Activated naive CD8-positive, alpha-beta T cell treated with anti-CD3 and anti-CD28 coated beads for 36 hours (primary cell): ENCODE measurements at places on chromosomes 11 and 22.

- DNase-seq, result no peak
Measured at GRCh38 chr11:129704831-129705230, 110.8 kb upstream of the TMEM45B start.

- no peak for DNase-seq
Measured at GRCh38 chr22:28394513-28395110, 285.0 kb downstream of the TTC28 start.

GRCh38 chr11:15730263-15730994 lies 615.7 kb downstream of the INSC start:
- no peak for DNase-seq

- DNase-seq, result no peak
Measured at GRCh38 chr11:9692691-9693090, 28.8 kb downstream of the SWAP70 start.

GRCh38 chr11:75823946-75824345 lies 8.9 kb downstream of the UVRAG start:
- no peak for DNase-seq

- DNase-seq, result no peak
Measured at GRCh38 chr11:15349413-15349812, 234.7 kb downstream of the INSC start.

- DNase-seq, result no peak
Measured at GRCh38 chr11:11577932-11578911, 43.6 kb downstream of the GALNT18 start.

- DNase-seq, result peak; percentile 93
Measured at GRCh38 chr22:50185375-50186087, at the start of gene TRABD. TRABD (plus strand) TSS chr22:50185913; CDS start chr22:50193061, 7,148 bp downstream.

DNA sequence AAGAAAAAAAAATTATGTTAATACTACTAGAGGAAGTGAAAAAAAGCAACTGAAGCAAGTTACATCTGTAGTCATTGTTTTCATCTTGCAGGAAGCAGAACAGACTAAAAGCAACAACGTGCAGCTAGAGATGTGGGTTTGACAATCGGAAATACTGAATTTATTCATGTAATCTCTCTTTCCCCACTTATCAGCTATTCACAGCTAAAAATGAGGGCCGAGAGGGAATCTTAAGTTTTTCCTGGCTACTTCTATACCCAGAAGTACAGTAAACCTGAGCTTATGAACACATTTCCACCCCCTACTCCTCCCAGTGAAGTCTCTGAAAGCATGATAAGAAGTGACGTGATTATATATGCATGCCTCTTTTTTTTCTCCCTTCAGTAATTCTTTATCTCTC lies 116.5 kb downstream of the SPON1 start:
- no peak for DNase-seq

GRCh38 chr11:119336744-119337469 lies 2.6 kb downstream of the RNF26 start:
- no peak for DNase-seq

- no peak for DNase-seq
Measured at GRCh38 chr11:12761029-12761428, 86.8 kb downstream of the TEAD1 start.

DNA sequence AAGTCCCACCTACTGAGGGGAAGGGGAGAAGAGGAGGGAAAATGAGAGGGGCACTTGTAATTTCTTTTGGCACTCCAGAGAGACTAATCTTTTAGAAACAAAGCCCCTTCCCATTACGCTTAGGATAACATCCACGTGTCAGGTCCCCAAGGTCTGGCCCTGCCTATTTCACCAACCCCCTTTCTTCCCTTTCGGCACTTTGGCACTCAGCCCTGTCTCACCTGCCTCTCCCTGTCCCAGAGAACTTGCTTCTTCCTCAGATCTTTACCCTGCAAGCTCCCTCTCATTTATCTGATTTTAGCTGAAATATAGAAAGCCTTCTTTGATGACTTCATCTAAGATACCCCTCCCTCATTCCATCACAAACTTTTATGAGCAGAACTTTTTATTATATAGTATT lies 55.5 kb downstream of the RASSF10 start:
- DNase-seq, result no peak

DNA sequence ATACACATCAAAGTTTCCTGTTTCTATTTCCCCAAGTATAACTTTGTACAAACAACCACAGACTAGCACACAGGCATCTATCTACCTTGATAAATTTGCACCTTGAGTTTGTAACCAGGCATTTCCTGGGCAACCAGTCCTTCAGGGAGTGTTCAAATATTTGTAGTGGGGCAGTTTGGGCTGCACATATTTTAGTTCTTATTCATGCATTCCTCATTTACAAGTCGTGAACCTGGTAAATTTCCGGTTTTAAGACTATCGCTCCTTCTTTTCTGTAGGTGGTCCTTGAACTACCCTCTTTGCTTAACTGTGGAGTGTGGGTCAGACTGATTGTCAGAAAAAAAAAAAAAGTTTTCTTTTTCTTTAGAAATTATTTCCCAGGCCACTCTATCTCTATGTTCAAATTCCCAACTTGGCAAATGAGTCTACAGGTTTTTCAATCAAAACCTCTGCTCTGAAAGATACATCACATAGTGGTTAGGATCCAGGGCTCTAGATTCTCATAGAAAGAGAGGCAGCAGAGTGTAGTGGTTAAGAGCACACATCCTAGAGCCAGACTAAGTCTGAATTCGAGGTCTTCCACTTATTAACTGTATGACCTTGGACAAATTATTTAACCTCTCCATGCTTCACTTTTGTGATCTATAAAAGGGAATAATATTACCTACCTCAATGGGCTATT lies 201.5 kb downstream of the SOX6 start:
- no peak for DNase-seq

DNA sequence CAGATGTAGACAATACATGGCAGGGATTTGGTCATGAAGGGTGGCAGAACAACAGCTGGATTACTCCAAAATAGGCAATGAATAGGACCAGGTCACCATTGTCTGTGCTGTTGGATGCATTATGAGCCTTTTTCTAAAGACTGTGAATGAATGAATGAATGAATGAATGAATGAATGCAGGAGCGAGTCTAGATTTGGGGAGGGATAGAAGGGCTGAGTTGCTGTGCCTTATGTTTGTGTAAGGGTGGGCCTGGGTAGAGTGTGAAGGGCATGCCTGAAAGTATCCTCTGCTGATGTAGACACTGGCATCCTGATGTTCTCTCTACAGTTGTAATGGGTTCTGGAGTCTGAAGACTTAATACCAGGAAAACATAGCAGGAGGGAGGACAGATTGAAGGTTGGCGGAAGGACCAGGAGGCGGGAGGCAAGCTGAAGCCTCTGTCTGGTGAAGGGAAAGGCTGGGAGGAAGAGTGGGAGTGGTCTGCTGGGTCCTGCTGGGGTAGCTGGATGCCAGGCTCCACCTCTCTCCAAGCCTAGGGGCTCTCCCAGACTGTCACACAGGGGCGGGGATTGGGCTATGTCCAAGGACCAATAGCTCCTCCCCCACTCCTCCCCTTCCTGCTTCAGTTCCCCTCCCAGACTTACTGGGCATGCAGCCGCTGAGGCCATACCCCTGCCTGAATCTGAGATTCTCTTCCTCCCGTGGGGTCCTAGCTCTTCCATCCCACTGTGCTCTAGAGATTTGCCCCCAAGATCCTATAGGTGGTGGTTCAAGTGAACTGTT lies 4.8 kb downstream of the TRIM3 start:
- DNase-seq, result peak; percentile 21

- no peak for DNase-seq
Measured at GRCh38 chr11:117194267-117194666, 4.9 kb upstream of the TAGLN start.

DNA sequence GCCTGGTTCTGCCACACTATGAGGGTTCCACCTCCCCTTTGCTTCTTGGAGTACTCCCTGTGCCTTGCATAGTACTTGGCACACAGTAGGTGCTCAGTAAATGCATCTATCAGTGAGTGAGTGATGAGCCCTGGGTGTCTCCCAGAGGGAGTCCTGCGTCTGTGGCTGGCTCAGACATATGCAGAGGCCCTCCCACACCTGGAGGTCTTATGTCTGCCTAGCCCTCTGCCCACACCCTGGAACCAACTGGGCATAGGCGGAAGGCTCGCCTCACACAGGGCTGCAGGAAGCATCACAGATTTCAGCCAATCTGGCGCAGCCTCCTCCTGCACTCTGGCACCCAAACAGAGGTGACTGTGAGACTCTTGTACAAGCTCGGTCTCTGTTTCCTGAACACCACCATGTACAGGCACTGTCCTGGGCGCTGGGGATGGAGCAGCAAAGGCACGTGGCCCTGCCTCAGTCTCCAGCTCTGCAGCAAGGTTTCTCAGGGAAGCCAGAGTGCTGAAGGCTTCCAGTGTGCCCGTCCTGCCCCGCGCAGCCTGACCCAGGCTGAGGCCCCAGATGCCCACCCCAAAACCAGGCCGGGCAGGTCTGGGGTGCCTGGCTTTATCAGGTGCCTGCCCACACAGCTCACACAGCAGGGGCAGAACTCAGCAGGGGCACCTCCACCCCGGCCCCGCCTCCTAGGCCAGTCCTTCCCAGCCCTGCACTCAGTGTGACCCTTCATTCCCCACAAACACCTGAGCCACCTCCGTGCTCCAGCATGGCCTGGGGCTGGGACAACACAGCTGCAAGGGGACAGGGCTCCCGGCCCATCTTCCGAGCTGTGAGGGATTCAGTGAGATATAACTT lies 26.7 kb downstream of the FLRT1 start:
- no peak for DNase-seq

- no peak for DNase-seq
Measured at GRCh38 chr11:68893282-68893681, 10.3 kb downstream of the MRPL21 start.

GRCh38 chr11:6602096-6602940 lies 1.1 kb downstream of the RRP8 start:
- no peak for DNase-seq

DNA sequence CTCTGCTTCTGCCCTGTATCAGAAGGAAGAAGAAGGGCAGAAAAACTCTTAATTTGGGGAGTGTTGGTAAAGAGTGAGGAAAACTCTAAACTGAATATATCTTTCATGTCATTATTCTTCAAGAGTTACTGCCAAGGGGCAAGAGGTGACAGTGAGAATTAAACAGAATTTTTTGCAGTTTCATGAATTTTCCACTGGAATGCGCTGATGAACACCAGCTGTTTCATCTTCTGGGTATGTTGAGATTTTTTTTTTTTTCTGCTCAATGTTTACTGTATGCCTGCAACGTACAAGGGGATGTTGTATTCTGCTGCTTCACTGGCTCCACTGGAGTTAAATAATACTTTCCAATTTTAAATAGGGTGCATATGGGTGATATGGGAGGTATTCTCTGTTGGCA lies 117.8 kb downstream of the FAM76B start:
- DNase-seq, result no peak

DNA sequence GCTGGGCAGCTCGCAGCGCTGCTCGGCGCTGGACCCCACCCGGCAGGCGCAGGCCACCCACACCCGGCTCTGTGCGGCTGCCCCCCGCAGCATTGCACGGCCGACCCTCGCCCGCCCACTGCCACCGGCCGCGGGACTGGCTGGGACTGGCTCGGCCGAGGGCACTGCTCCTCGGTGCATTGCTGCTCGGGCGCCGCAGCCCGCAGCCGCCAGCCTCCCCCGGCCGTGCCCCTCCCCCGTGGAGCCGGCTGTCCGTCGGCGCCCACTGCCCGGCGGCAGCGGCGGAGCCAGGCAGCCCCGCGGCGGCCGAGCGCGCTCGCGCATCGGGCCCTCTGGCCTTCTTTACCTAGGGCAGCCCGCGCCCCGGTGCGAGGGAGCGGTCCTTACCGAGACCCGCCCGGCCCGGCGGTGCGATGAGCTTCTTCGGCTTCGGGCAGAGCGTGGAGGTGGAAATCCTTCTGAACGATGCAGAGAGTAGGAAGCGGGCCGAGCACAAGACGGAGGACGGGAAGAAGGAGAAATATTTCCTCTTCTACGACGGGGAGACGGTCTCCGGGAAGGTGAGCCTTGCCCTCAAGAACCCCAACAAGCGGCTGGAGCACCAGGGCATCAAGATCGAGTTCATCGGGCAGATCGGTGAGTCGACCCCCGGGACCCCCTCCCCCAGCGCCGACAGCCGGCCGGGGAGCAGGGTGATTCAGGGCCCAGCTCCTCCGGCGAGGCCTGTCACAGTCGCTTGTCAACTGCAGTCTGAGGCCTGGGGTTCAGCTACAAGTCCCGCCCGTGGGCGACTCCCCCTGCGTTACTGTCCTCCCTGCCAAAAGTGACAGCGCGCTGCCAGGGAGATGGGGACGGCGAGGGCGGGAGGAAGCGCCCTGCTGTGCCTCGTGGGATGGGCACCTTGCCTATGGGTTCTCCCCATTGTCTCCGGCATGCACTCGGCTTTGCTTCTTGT lies 516 bp downstream of the VPS26B start:
- DNase-seq, result peak; percentile 77

DNA sequence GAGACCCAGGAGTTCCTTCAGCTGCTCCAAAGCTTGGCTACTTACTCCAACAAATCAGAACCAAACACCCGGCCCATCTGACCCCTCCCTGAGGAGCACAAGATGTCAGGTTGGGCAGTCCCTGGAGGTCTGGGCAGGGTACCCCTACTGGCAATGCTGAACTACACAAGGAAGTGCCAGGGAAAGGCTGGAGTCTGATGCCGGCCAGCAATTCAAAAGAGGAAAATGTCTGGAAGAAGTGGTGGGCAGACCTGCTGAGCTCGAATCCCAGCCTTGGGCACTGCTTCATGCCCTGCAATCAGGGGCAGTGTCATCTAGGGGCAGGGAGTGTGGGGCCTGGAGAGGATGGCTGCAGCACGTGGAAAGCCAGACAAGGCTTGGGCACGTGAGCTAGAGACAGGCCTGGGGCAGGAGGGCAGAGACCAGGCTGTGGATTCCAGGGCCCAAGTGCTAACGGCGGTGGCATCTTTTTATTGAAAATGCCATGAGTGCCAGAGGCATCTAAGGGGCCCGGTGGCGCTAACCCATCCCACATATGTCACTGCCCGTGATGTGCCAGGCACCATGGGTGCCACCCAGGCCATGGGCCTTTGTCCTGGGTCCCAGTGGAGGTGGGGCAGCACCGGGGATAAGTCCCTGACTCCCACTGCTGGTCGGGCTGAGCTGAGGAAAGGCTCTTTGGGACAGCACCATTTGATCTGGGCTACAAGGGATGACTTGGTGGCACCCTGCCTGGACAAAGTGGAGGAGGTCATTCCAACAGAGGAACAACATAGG lies 97.9 kb upstream of the PITPNB start:
- DNase-seq, result no peak

GRCh38 chr11:80432057-80432456 lies 991.2 kb upstream of the TENM4 start:
- DNase-seq, result no peak

DNA sequence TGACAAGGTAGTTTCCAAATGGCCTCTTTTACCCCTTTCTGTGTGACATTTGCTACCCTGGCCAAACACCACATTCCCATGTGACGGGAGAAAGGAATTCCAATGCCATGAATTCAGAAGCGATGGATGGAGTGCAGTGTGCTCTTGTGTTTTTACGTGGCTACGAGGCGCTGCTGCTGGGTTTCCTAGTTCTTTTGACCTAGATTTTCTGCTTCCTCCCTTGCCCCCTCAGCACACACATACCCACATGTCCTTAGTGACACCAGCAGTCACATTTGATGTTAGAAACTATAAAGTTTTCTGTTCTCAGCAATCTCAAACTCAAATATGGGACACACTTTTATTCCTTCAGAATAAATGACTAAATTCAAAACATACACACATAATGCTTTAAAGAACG lies 7.8 kb upstream of the TMA7B start:
- DNase-seq, result no peak

GRCh38 chr11:72950685-72951084 lies 136.5 kb downstream of the ATG16L2 start:
- no peak for DNase-seq
